ENCODE measurements at places on chromosomes 4 and X.

GRCh38 chr4:110610620-110610939 lies 12.3 kb downstream of the PITX2 start:
- no peak for DNase-seq

- no peak for DNase-seq
These were observed 290.0 kb downstream of the SLC7A11 start for GRCh38 chr4:137952116-137952515.

DNA sequence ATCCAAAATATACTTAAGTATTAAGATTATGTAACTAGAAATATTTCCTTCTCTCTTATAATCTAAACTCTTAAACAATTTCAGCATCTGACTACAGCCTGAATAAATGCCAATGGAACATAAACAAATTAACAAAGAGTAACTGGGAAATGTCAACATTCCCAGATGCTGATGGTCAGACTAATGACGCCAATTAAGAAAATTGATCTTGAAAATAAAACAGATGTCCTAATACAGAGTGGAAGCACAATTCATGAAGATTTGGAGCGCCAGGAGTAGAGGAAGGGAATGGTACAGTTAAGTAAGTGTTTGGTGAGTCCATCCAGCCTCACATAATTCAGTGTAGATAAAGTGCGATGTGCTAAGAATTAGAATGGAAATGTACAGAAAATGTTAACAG lies 203.7 kb upstream of the NWD2 start:
- no peak for DNase-seq

DNA sequence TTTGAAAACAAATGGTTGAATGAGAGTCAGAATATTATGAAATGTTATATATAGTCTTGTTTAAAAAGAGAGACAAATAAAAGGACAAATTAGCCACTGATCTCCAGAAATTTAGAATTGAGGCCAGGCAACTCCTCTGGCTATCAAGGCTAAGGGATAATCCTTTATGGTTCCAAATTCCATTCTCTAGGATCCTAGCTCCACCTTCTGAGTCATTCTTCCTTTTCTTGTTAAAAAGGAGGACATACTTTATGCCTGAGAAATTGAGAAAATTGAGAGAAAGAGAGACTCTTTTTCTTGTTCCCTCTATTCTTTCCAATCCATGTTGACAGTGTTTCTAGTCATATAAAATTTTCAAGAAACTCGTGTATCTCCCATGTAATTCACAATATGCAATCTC lies 1299.5 kb downstream of the FSTL5 start:
- DNase-seq, result no peak

- DNase-seq, result no peak
These were observed 1387.6 kb downstream of the STIM2 start for GRCh38 chr4:28248269-28248668.

DNA sequence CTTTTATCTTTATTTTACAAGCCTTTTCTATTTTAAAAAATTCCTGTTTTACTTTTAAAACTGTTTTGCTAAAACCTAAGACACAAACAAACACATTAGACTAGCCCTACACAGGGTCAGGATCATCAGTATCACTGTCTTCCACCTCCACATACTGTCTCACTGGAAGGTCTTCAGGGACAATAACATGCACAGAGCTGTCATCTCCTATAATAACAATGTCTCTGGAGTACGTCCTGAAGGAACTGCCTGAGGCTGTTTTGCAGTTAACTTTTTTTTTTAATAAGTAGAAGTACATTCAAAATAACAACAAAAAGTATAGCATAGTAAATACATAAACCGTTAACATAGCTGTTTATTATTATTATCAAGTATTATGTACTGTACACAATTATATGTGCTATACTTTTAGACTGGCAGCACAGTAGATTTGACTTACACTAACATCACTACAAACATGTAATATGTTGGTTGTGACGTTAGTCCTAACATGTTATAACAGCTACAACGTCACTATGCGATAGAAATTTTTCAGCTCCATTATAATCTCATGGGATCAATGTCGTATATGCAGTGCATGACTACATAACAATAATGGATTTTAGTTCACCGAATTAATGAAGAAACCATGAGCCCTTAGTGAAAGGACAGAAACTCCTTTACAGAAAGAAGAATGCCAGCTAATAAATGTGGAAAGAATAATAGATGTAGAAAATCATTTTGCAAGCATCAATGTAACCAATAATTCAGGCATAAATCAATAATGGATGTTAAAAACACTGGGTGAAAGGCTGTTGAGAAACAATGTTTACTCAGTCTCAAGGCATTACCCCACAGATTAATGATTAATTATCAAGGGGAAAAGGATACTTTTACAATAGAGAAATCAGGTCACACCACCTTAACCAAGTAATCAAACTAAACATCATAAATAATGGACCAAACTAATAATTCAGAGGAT lies 49.2 kb downstream of the FBXW7 start:
- DNase-seq, result no peak

DNA sequence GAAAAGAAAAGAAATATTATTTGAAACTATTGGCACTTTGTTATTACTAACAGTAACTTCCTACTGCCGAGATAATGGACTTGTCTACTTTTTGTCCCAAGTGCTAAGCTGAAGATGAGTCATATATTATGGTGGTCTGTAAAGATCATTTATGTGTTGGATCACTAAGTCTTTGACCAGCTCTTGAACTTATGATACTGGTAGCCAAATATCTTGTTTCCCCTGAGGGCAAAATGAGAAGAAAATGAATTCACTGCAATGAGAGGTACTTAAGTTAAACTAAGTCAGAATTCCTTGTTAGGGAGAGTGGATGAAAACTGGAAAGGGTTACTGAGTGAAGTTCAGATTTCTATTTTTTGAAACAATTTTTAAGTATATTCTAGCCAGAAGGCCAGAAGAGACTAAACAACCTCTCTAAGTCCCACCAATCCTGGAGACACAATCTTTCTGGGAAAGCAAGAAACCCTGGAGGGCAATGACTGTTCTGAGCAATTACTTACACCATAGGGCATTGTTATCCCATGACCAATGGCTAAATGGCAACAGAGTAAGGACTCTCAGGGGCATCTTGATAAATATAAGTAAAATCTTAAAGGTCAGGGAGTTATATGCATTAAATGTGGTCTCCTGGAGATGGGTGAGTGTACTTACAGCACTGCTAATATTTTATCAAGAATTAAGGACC lies 287.7 kb downstream of the STIM2 start:
- DNase-seq, result no peak
